ENCODE measurements at places on chromosomes 1 and 21. TPM values are rescaled to one million over a fixed set of nuclear protein-coding genes. Genes with fewer than 3 reads are reported as not detected.

Gene RUSC1
- total RNA-seq: 24.7 TPM

Gene RBM11
- not detected for total RNA-seq

Gene CLCNKB
- total RNA-seq: not detected

Gene ITLN1
- total RNA-seq: not detected

Gene FAM72B
- 1.0 TPM for total RNA-seq

Gene HHAT
- total RNA-seq: 1.1 TPM

Gene MX2
- total RNA-seq: 42.6 TPM

Gene CNTN2
- not detected for total RNA-seq

GRCh38 chr1:81833722-81834121, 33.0 kb downstream of the ADGRL2 start:
- DNase-seq: no peak

DNA sequence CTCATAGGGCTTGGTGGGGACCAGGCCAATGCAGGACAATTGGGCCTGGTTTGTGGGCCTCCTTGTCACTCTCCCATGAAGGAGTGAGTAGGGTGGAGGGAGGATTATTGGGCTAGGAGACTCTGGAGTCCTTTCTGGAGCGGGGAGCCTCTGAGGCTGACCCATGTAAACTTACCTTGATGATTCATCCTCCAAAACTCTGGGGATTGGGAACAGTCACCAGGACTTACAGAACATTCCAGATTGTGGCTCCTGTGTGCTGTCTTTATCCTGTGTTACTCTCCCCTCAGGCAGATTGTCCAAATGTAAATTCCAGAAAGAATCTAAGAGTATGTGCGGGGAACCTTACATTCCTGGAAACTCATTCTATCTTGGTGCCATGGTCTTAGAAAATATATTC, 197.6 kb downstream of the CAMTA1 start:
- no peak for DNase-seq

DNA sequence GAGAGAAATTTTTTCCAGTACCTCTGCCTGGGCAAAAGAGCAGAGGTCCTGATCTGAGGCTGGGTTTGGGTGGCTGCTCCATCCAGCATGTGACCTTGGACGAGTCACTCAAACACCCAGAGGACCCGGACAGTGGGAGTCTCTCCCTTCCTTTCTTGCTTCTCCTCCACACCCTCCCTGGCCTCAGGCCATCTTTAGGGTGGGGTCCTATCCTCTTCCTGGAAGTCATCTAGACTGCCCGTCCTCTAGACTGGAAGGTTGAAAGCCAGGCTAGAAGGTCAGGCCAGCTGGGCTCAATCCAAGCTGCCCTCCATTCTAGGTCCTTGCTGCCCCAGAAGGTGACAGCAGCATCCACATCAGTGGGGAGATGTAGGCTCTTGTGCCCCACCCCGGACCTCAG, 599.5 kb downstream of the MATN1 start:
- no peak for DNase-seq

DNA sequence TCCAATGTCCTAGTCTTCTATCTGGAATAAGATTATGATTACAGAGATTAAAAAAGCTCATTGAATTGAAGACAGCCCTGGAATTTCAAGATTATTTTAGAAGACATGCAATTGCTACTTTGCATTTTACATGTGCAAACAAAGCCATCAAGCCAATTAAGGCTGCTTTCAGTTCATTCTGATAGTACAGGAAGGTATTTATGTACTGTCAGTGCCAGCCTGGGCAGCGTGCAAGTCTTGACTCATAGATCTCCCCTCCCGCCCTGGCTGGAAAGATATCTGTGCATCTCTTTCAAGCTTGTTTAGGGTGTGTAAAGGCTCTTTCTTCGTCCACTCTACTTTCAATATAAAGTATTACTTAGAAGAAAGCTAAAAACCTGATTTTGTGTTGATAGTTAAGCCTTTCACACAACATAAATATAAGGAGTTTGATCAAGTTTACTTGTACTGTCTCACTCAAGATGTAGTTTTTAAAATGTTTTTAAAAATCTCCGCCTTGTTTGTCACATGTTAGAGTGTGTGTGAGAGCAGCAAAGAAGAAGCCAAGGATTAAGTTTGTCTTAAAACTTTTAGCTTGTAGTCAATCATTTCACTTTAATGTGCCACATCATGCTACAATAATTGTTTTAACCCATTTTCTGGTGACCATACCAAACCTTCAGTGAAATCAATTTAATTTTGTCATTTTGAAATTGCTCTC, 13.6 kb upstream of the LYPLAL1 start:
- no peak for DNase-seq

GRCh38 chr1:66335859-66336640, 197.9 kb upstream of the SGIP1 start:
- DNase-seq: peak; percentile 90

DNA sequence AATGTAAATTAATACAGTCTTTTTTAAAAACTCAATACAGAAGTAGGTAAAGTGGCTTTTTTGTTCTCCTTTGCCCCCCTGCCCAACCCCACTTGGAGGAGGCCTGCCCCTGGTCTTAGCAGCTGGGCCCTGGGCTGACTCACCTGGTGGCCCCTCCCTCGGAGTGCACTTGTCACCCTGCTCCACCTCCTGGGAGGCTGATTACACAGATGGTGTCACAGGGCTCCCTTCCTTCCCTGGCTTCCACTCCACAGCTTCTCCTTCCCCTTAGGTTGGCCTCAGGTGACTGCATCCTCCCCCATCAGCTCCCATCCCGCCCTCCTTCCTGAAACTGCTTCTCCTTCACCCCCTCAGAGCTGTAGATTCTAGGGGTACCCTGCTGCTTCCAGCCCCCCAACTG, 11.7 kb upstream of the CAPN9 start:
- no peak for DNase-seq

DNA sequence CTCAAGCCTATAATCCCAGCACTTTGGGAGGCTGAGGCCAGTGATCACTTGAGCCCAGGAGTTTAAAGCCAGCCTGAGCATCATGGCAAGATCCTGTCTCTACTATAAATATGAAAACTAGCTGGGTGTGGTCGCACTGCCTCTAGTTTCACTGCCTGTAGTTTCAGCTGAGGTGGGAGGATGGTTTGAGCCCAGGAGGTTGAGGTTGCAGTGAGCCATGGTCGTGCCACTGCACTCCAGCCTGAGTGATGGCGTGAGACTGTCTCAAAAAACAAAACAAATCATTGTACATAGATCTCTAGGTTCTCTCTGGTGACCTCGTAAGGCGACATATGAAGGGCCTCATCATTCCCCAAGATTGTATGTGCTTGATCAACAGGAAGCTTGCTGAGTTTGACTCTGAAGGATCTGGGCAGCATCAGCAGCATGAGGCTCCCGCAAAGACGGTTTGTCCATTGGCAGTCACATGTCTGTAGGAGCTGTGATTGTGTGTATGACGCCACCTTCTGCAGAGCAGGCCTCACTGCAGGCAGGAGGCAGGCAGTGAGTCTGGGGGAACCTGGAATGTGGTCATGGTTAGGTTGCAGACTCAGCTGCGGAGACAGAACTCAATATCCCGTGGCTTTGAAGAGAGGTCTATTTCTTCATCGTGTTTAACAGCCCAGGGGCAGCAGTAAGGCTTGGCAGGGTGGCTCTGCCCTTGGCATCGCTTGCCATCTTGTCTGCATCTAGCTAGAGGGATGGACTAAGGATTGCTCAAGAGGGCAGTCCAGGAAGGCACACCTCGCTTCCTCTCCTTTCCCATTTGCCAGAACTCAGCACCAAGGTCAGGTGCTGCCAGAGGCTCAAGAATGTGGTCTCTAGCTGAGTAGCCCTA, 14.0 kb downstream of the ATP5PO start:
- DNase-seq: no peak
